ENCODE measurements at places on chromosomes 2 and 18.
A peak's percentile ranks its signal among the peaks of the same experiment; 100 is the strongest.

DNA sequence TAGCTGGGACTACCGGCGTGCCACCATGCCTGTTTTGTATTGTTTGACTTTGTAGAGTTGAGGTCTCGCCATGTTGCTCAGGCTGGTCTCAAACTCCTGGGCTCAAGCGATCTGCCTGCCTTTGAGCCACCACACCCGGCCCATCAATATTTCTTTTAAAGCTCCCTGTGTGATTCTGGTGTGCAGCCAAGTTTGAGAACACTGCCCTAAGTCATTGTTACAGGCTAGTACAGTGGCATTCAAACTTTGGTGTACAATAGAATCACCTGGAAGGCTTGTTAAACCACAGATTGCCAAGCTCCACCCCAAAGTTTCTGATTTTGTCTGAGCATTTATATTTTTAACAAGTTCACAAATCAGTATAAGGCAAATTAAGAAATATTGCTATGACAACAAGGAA is 99.9 kb downstream of the RBBP8 start:
- DNase-seq = no peak

DNA sequence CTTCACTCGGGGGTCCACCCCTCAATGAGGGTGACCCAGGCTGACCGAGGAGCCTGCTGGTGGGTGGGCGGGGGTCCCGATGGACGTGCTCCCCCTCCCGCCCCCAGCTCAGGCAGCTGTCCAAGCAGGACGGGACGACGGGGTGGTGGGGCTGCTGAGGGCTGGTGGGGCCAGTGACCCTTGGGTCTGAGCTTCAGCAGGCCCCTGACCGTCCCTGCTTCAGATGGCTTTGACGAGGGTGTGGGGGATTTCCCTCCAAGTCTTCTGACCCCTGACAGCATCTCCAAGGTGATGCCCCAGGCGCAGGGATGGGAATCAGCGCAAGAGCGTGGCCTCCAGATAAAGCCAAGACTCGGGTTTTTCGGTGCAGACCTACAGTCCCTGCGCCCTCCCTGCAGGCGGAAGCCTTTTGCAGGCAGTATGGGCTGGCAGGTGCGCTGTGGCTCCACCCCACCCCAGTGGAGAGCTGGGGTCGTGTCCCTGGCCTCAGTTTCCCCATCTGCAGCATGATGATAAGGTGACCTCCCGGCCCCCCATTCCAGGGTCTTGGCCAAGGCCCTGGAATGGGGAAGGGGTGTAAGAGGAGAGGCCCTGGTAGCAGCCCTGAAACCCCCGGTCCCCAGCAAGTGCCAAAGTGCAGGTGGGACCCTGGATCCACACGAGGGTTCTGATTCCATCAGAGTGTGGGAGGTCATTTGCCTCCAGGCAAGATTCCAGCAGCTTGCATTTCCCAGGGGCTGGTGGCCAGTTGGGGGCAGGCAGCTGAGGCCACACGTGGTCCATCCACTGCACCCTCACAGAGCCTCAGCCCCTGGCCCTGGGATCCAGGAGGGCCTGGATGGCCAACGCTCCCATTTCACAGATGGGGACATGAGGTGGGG is 8.7 kb downstream of the CROCC2 start:
- DNase-seq = peak; percentile 55

- DNase-seq = no peak
Measured at GRCh38 chr2:48668992-48669391, 51.3 kb downstream of the GTF2A1L start.

GRCh38 chr2:227821043-227821942 is 7.7 kb downstream of the CCL20 start:
- DNase-seq = no peak

GRCh38 chr18:12308386-12309100 is 502 bp downstream of the TUBB6 start:
- peak; percentile 92 for DNase-seq
